ENCODE measurements at places on chromosomes 7 and 10. TPM values are rescaled to one million over a fixed set of nuclear protein-coding genes. Genes with fewer than 3 reads are reported as not detected.

The MRLN gene
- not detected for total RNA-seq

The RTKN2 gene
- 3.3 TPM for total RNA-seq

The KEL gene
- total RNA-seq: not detected

The ACTR3C gene
- 0.13 TPM for total RNA-seq

The CSGALNACT2 gene
- 34.5 TPM for total RNA-seq

The MAGI2 gene
- 9.8 TPM for total RNA-seq

The SAMD9 gene
- total RNA-seq: 11.8 TPM

The CNPY1 gene
- total RNA-seq: not detected

The HIF1AN gene
- 16.9 TPM for total RNA-seq

The FOXI2 gene
- not detected for total RNA-seq

The MRPL43 gene
- 51.2 TPM for total RNA-seq

The NODAL gene
- total RNA-seq: not detected

Measured in smooth muscle cell of the pulmonary artery (primary cell).